ENCODE measurements at places on chromosomes 13 and 19. TPM values are rescaled to one million over a fixed set of nuclear protein-coding genes. Genes with fewer than 3 reads are reported as not detected.

DNA sequence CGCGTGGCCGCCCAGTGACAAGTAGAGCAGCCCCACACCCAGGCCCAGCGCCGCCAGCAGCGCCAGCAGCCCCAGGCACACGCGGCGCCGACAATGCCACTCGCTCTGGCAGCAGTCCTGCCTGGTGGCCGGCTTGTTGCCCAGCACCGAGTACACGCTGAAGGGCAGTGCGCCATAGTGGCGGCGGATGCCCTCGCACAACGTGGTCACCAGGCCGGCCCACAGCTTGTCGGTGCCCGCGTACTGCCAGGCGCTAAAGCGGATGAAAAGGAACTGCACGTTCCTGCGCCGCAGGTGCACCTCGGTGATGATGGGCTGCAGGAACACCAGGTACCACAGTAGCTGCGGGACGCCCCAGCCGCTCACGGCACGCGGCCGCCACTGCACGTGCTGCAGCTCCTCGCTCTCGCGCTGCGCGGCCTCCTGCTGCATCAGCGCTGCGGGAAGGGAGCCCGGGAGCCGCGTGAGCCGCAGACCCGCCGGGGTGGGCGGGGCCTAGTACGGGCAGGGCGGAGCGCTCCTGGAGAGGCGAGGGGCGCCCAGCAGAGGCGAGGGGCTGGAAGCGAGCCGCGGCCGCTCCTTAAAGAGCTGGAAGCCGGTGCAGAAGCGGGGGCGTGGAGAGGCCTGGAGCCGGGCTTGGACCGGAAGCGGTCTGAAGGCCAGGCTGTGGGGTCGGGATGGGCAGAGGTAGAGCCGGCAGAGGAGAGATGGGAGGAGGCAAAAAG lies 7.3 kb downstream of the NKPD1 start:
- peak; percentile 39 for DNase-seq

- no peak for DNase-seq
Measured at GRCh38 chr19:29259153-29259552, 46.2 kb upstream of the UQCRFS1 start.

DNA sequence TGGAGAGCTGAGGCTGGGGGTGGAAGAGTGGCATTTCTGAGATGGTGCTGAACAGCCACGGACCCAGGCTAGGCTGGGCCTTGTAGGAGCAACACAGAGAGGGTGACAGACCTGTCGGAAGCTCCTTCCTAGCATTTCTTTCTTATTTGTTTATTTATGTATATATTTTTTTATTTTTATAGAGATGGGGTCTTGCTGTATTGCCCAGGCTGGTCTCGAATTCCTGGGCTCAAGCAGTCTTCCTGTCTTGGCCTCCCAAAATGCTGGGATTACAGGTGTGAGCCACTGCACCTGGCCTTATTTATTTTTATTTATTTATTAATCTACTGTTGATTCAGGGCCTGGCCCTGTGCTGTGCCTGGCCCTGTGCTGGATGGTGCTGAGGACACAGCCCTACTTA lies 6.5 kb downstream of the CIC start:
- no peak for DNase-seq

GRCh38 chr13:60435762-60436374 lies 38.8 kb downstream of the TDRD3 start:
- peak; percentile 26 for DNase-seq

Gene SHISA7
- not detected for polyA plus RNA-seq

- no peak for DNase-seq
Measured at GRCh38 chr13:41315443-41316047, 4.5 kb downstream of the NAA16 start.

Gene PTH2
- not detected for polyA plus RNA-seq

Gene TNFAIP8L1
- polyA plus RNA-seq, result 3.7 TPM

DNA sequence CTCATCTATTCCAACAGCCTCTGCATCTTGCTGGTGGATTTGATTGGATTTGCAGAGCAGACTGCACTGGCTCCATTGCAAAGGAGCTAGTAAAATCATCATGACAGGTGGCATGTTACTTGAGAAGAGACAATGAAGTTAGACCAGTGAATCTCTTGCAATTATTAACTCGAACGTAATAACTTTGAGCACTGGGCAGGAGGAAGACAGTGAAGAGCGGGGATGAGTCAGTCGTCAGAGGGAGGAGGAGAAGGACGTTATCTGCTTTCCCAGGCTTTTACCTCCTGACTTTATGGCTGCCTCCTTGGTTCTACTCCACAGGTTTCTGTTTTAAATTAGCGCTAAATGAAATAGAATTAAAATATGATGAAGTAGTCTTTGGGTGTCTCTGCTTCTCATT lies 257.8 kb upstream of the IPO5 start:
- no peak for DNase-seq

Gene CEACAM6
- polyA plus RNA-seq, result not detected

DNA sequence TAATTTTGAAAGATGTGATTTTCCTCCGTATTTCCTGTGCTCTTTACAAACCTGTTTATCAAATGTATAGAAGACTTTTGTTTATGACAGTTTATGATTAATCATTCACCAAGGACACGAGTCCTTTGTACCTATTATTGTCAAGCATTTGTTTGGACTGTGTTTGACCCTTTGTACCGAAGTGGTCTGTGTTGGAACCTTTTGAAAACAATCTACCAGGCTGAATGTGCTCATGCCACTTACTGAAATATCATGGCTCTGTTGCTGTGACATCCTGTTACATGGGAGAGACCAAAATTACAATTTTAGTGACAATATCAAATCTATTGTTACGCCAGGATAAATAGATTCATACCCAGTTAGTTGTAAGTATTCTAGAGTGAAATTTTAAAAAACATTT lies 193.6 kb downstream of the IRS2 start:
- no peak for DNase-seq

Gene CRB3
- polyA plus RNA-seq, result 10.3 TPM

- DNase-seq, result no peak
Measured at GRCh38 chr19:43957891-43958290, 6.9 kb downstream of the ZNF221 start.

GRCh38 chr13:23960566-23961156 lies 63.4 kb upstream of the C1QTNF9B start:
- peak; percentile 17 for DNase-seq

DNA sequence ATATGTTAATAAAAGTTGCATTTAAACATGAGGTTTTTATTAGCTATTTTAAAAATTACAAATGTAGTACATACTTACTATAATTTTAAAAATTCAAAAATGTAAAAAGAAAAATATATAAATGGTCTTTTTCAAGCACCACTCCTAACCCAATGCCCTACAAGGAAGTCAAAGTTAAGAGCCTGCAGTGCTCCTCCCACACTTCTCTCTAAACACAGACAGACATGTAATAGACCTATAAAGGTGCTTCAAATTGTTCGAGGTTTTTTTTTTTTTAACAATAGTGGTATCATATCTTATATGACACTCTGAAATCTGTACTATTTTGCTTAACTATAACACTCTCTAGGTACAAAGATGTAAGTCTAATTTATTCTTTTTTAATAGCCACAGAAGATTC lies 25.4 kb downstream of the VWA8 start:
- DNase-seq, result no peak

GRCh38 chr19:38196245-38196837 lies 27.7 kb downstream of the DPF1 start:
- DNase-seq, result no peak

- no peak for DNase-seq
Measured at GRCh38 chr19:18929311-18929710, 9.8 kb downstream of the DDX49 start.

Gene UHRF1
- polyA plus RNA-seq, result 0.22 TPM

Gene ZNF93
- polyA plus RNA-seq, result 5.6 TPM

DNA sequence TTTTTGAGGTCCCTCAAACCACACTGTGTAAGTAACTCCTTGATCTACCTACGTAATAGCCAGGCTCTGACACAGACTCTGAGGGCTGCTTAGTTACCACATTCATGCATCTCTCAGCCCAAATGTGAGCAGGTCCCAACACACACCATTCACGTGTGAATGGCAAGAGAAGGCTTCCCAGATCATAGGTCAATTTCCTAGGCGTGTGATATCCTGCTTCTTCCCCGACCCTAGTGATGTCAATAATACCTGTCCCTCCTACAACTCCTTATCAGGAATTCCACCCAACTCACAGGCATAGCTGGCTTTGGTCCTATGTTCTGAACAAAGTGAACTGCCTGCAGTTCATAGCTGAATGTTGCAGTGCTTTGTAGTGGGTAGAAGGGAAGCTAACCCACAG lies 334.5 kb downstream of the RFC3 start:
- DNase-seq, result no peak

GRCh38 chr13:51767100-51767499 lies 36.9 kb downstream of the DHRS12 start:
- no peak for DNase-seq

Gene OR4F17
- polyA plus RNA-seq, result not detected

- no peak for DNase-seq
Measured at GRCh38 chr13:113526466-113527220, 36.1 kb upstream of the DCUN1D2 start.

DNA sequence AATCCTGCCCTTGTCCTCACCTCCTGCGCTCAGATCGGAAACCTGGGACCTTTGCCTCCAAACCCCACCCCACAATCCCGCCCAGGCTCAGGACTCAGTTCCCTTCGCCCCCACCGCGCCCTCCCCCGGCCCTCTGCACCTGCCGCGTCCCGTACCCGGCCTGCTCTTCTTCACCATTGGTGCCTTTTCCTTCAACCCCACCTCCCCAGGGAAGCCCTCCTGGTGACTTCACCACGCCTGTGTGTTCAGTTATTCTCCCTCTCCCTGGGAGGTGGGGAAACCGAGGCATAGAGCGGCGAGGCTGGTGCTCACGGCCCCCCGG lies 19.3 kb upstream of the TCF3 start:
- no peak for DNase-seq

GRCh38 chr19:52473655-52474350 lies 20.4 kb downstream of the ZNF578 start:
- no peak for DNase-seq

DNA sequence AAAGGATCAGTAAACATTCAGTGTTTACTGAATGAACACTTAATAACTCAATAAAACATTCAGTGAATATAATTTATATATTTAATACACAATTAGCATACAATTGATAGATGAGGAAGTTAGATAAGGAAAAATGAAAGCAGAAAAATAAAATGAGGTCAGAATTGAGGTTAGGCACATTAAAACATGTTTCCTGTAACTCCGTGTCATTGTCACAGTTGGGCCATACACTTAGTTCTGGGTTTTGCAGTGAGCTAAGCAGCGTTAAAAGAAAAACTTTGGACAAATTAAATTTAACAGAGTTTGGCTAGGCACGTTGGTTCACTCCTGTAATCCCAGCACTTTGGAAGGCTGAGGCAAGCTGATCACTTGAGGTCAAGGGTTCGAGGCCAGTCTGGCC lies 71.4 kb downstream of the MIPEP start:
- DNase-seq, result peak; percentile 11

Gene PSG2
- not detected for polyA plus RNA-seq

Gene ACP7
- not detected for polyA plus RNA-seq

DNA sequence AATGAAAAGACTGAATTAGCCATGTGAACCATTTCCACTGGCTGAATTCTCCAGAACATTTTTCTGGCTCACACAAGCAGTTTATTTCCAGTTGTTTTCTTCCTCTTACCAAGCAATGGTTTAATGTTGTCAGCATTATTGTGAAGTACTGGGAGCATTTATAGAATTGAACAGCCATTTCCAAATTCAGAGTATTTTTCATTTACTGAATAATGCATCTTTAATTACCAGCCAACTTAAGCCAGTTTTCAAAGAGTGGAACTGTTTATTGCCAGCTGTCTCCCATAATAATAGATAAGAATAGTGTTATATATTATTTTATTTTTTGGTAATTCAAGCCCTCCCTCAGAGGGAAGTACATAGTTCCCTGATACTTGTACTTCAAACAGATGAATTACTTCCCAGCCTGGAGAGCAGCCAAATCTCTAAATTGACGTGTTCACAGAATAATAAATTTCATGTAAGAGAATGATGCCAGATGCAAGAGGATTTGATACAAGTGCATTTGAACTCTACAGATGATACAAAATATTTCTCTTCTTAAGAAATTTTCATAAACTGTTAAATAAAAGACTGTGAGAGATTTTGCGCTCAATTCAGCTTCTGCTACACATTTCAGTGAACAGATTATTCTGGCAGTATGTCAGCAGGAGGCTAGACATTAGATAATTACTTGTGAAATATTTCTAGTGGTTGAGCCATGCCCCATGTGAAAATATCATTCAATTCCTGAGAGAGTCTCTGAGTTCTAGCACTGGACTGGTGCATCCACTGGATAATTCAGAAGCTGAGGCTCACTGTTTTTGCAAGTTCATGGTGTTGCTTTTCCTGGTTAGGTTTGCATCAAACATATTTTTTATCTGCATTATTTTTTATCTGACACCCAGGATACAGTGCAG lies 315.9 kb downstream of the SLC7A1 start:
- DNase-seq, result no peak

GRCh38 chr13:104043184-104043583 lies 977.0 kb upstream of the SLC10A2 start:
- DNase-seq, result no peak

- DNase-seq, result no peak
Measured at GRCh38 chr13:108266321-108266990, 3.1 kb upstream of the TNFSF13B start.

- no peak for DNase-seq
Measured at GRCh38 chr19:33667881-33668280, 46.1 kb downstream of the CHST8 start.

Gene IGSF23
- not detected for polyA plus RNA-seq

- no peak for DNase-seq
Measured at GRCh38 chr13:74074723-74075122, 59.5 kb downstream of the KLF12 start.

DNA sequence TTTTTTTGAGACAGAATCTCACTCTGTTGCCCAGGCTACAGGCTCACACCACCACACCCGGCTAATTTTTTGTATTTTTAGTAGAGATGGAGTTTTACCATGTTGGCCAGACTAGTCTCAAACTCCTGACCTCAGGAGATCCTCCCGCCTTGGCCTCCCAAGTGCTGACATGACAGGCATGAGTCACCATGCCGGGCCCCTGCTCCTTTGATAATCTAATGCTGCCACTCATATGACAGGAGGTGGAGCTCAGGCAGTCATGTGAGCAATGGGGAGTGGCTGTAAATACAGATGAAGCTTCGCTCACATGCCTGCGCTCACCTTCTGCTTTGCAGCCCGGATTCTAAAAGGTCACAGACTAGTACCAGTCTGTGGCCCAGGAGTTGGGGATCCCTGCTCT lies 25.1 kb downstream of the ARHGEF18 start:
- no peak for DNase-seq

GRCh38 chr13:36919833-36920615 lies at the start of gene SMAD9:
Gene SMAD9 (minus strand): TSS chr13:36920238. CDS start chr13:36879689, 40,549 bp downstream.
- no peak for DNase-seq

DNA sequence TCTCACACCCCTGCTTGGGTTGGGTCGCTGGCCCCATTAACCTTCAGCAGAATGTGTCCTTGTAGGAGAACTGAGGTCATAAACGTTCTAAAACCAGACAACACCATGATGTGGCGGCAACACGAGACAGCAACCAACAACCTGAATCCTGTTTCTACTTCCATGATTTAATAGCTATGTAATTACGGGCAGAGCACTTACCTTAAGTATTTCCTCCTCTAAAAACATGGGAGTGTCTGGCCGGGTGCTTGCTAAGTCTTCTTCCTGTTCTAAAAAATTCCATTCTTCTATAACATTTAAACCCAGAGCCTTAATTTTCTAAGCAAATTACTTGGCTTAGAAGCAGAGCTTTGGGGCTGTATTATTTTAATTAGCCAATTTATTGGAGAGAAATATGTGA lies 33.5 kb upstream of the IRS2 start:
- DNase-seq, result no peak
